Thoracic aorta (tissue), 2 donors: ENCODE measurements at places on chromosomes 6 and 20. TPM values are rescaled to one million over a fixed set of nuclear protein-coding genes. Genes with fewer than 3 reads are reported as not detected.

The CST3 gene
- total RNA-seq, result 1,107 TPM

The CCN6 gene
- not detected for total RNA-seq

DNA sequence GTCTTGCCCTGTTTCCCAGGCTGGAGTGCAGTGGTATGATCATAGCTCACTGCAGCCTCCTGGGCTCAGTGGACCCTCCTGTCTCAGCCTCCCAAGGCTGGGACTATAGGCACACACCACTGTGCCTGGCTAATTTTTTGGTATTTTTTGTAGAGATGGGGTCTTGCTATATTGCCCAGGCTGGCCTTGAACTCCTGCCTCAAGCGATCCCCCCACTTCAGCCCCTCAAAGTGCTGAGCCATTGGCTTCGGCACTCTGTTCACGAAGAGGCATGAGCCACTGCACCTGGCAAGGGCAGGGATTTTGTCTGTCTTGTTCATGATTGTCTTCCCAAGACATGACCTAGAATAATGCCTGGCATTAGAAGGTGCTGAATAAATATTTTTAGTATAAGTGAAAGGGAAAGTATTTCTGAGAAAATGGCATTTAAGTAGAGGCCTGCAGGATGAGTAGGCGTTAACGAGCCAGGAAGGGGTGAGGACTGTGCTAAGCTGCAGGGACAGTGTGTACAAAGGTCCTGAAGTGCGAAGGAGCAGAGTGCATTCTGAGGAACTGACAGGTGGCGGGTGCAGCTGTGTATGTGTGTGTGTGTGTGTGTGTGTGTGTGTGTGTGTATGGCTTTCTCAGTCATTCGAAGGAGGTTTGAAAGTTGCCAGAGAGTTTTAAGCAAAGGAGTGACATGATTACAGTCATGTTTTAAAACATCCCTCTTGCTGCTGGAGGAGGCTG lies 43.0 kb downstream of the VEGFA start:
- no peaks in the 10 kb centered on the region for H3K4me1 ChIP-seq
- H3K27me3 ChIP-seq, result no peaks in the 10 kb centered on the region
- no peak overlapping the region for H3K4me3 ChIP-seq
- H3K27ac ChIP-seq, result no peak overlapping the region
- no peak for DNase-seq

The KIF6 gene
- not detected for total RNA-seq

DNA sequence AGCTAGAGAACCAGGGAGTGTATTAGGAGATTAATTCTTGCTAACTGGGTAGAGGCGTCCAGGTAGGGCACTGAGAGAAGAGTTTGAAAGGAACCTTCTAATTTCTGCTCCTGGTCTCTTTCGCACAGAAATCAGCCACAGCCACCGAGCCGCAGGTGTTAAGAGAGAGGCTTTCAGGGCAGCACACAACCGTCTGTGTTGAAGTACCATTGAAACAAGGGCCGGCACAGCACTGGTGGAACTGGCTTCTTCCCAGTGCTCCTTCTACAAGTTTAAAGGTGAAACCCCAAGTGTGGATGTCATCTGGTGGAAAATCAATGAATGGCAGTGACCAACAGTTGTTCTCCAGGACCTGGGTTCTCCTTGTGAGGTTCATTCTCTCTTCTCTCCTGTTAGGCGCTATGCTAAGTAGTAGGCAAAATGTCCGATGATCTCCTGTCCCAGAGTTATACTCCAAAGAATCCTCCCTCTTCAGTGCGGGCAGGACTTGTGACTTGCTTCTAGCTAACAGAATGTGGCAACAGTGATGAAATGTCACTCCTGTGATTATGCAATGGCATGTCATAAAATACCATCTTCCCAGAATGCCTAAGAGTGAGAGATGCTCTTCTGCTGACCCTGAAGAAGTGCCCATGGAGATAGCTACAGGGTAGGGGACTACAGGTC lies 15.0 kb upstream of the RIN2 start:
- H3K27ac ChIP-seq, result no peak overlapping the region
- no peaks in the 10 kb centered on the region for H3K4me1 ChIP-seq
- no peak for DNase-seq
- no peak overlapping the region for H3K4me3 ChIP-seq

The SASH1 gene
- total RNA-seq, result 82.3 TPM

GRCh38 chr6:4801491-4802110 lies 25.4 kb downstream of the CDYL start:
- no peaks in the 10 kb centered on the region for H3K27me3 ChIP-seq
- no peaks in the 10 kb centered on the region for H3K36me3 ChIP-seq
- DNase-seq, result no peak
- H3K4me1 ChIP-seq, result peaks cover 15% of the 10 kb centered on the region
- no peak overlapping the region for H3K4me3 ChIP-seq

DNA sequence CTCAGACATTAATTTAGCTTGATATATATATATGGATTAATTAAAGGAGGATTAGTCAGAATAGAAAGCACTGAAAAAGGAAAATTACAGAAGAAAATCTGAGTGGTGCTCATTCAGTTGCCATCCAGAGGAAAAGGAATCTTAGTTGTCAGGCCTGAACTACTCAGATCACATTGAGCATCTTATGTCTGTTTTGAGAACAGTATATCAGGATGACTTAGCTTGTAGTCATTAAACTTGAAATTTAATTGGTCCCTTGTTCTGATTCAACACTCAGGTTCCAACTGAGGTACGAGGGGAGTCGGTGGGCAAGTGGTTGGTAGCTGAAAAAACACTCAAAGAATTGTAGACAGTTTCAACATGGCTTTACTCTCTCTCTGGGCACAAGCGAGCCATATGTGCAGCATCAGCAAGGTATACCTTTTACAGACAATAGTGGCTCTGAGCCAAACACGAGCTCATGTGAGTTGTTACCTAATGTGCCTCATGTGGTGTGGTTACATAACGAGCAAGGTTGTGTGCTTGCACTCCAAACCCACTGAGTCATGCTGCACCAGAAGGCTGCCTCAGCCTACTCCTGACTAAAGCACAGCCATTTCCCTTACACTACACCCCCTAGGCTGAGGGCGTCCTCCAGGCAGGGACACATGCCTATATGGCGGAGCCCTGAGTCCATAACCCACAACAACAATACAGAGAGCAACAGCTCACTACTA lies 73.0 kb upstream of the HMGN3 start:
- H3K27ac ChIP-seq, result no peak overlapping the region
- H3K36me3 ChIP-seq, result no peaks in the 10 kb centered on the region
- H3K4me3 ChIP-seq, result no peak overlapping the region
- no peaks in the 10 kb centered on the region for H3K27me3 ChIP-seq

DNA sequence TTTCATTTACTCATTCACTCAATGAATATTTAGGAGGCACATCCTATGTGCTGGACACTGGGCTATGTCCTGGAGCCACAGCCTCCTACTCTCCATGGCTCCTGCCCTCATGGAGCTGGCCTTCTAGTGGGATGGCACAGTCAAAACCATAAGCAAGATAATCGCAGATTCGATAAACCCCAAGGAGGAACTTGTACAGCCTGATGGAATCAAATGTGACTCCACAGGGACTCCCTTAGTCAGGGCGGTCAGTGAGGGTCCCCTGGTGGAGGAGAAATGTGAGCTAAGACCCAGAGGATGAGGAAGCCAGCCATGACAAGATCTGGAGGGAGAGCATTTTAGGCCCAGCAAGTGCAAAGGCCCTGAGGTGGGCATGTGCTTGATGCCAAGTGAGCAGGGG lies 211.9 kb downstream of the PREX1 start:
- H3K27ac ChIP-seq, result no peak overlapping the region
- H3K4me1 ChIP-seq, result no peaks in the 10 kb centered on the region
- no peaks in the 10 kb centered on the region for H3K36me3 ChIP-seq
- no peak overlapping the region for H3K4me3 ChIP-seq
- no peak for DNase-seq
- no peaks in the 10 kb centered on the region for H3K27me3 ChIP-seq

The RAET1L gene
- not detected for total RNA-seq

The WFDC12 gene
- total RNA-seq, result not detected

The SLC25A27 gene
- total RNA-seq, result 52.8 TPM
